Suppressor macrophage treated with lipopolysaccharide for 1 hour (primary cell): ENCODE measurements at places on chromosomes 11 and 22.

DNA sequence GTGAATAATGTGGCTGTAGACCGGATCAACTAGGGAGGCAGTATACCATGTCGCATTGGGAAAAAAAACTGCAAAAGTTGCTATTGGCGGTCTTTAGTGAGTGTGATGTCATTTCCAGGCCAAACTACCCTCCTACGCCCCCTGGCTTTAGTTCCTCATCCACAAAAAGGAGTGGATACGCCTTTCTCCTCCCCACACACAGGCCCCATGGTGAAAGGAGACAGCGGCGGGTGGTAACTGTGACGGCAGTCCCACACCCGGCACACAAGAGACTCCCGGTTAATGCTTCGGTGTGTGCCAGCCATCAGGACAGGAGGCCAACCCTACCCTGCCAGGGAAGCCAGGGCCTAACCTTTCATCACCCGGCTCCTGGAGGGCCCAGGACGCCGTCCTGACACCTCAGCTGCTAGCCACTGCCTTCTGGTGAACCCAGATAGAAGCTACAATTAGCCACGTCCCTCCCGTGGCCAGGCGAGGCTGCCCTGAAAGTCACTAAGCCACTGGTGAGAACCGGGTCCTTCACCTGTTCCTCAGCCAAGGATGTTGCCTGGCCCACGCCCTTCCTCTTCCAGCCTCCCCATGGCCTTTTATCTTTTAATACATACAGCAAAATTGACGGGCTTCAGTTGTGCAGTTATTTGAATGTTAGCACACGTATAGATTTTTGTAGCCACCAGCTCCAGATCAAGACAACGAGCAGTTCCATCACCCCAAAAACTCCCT is 10.8 kb downstream of the TP53I11 start:
- peak; percentile 89 for DNase-seq

DNA sequence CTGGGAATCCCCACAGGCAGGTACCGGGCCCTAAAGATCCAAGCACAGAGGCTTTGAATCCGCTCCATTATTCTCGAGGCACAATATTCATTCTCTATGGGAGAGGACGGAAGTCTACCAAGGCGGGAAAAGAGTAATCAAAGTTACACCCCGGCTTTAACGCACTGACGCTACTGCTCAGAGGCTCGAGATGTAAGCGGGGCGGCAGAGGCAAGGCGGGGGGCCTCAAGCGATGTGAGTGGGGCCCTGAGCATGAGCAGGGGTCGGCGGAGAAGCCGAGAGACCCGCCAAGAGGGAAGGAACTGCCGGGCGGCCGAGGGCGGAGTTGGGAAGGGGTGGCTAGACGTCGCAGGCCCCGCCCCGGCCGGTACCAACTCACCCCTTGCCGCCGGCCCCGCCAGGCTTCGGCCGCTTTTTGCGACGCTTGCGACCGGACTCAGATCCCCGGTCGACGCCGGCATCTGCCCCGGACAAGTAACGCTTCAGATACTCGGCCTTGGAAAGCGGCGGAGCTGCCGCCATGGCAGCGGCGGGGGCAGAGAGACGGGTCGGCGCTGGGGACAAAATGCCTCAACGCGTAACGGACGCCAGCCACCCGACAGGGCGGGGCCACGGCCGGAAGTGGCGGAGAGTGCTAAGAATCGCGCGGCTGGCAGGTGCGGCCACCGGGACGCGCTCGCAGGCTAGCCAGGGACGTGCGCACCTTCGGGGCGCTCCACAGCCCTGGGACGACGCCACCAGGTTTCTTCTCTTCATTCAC is at the start of gene BUD13:
Gene BUD13 (minus strand): TSS at position 545 of the 760 bp plus-strand sequence. CDS start 23 bp downstream, at position 522.
- DNase-seq = peak; percentile 86

GRCh38 chr22:31496007-31496734 is at the start of gene SFI1:
TSS of gene SFI1 (plus strand) at chr22:31496536. CDS start at chr22:31508285, 11,749 bp downstream.
- DNase-seq = peak; percentile 94

DNA sequence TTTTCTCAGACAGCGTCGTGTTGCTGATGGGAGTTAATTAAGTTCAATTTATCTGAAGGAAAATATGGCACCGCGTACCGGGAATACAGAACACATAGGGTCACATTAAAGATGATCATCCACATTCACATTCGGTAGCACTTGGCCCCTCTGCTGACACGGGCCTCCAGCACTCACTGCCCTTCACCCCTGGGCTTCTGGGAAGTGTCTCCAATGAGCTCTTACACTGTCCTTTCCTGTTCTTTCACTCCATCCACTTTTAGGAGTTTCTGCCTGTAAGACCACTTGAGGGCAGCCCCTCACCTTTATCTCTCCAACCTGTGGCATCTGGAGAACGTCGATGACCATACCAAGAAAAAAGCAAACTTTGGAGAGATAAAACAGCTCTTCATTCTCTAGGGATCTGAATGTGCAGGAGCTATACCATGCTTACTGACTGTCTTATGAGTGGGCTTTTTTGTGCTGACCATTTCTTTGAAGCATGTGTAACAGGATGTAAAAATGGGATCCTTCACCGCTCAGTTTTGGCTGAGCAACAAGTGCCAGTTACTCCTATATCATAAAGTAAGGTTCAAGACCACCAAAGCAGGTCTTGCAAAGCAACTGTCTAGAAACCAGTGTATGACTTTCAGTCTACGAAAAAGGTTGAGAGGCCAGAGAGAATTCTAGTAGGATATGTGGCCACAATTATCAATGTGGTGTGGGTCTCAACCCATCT is 1.1 kb upstream of the SERGEF start:
- DNase-seq = peak; percentile 18

- DNase-seq = no peak
Measured at GRCh38 chr11:132106096-132106982, 735.9 kb downstream of the NTM start.

- DNase-seq = no peak
Measured at GRCh38 chr11:83409891-83410290, 123.7 kb upstream of the CCDC90B start.

- DNase-seq = no peak
Measured at GRCh38 chr22:44362249-44363012, 49.7 kb upstream of the SHISAL1 start.

DNA sequence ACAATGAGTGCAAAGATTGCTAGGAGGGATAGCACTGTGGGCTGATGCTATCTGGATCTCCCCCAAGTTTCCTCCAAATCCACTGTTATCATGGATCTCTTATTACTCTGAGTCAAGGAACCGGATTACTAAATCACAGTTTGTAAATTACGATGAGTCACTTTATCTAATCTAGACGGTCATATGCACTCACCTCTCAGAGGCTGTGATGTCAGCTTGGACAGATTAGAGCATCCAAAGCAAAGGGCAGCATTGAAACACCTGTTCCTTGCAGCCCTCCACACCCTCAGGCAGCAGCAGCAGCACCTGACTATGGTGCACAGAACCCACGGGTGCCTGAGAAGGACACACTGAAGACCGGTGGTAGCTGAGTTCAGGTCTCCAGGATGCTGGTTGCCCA is 14.0 kb upstream of the POU2AF1 start:
- no peak for DNase-seq

- no peak for DNase-seq
Measured at GRCh38 chr11:14373941-14374646, 15.1 kb upstream of the RRAS2 start.

- no peak for DNase-seq
Measured at GRCh38 chr11:124747406-124748099, 4.5 kb downstream of the VSIG2 start.

- DNase-seq = no peak
Measured at GRCh38 chr22:40218723-40219294, 41.1 kb downstream of the TNRC6B start.

DNA sequence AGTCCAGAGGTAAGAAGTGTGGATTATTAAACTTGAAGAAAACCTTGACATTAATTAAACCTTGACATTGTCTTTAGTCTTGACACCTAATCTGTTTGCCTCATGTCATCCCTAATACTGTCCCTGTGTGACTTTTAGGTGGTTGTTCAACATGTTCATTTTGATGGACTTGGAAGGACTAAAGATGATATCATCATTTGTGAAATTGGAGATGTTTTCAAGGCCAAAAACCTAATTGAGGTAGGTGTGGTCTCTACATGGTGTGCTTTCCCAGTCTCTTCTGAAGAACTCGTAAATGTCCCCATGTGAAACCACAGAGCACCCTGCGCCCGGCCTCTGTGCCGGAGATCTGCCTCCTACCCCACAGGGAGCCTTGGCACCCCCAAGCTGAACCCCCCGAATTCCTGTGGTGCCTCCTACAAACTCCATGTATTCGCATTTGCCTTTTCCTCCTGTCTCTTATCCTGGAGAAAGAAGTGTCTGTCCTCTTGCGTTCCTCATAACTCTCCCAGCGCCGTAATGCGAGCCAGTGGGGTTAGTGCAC is 9.1 kb downstream of the SAMM50 start:
- DNase-seq = no peak

DNA sequence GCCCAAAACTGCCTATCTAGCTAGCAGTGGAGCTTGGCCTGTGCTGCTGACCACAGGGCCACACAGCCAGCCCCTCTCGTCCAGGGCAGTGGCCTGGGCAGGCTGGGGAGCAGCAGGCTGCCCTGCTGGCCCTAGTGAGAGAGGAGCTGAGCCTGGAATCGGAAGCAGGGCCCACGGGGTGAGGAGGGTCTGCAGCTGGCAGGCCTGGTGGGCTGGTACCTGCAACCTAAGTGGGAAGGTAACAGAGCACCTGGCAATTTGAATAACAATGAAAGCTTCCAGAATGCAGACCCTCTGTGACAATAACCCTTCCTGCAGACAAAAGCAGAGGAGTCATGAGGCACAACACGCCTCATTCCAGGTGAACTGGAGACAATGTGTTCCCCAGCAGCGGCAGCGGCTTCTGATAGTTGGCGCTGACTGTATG is 31.8 kb upstream of the RFPL3 start:
- DNase-seq = no peak

- peak; percentile 5 for DNase-seq
Measured at GRCh38 chr22:43036282-43036829, 21.4 kb upstream of the PACSIN2 start.

- DNase-seq = no peak
Measured at GRCh38 chr22:22171357-22172218, 73.0 kb upstream of the VPREB1 start.
